LHCN-M2 (cell line): ENCODE measurements at places on chromosomes 7 and 10. TPM values are rescaled to one million over a fixed set of nuclear protein-coding genes. Genes with fewer than 3 reads are reported as not detected.

Gene FZD8
- total RNA-seq = 4.1 and 4.2 TPM in 2 replicates

Gene ZNF212
- 6.6 and 7.9 TPM in 2 replicates for total RNA-seq

Gene IL6
- 1.7 TPM in 1 of 2 replicates, not detected in the other for total RNA-seq

Gene FAM25C
- total RNA-seq = not detected in 2 replicates

Gene MMP21
- not detected in 2 replicates for total RNA-seq

Gene LRRTM3
- total RNA-seq = 0.06 TPM in 1 of 2 replicates, not detected in the other

- DNase-seq = no peak
Observed at GRCh38 chr7:122200888-122201287, 56.8 kb upstream of the AASS start.

DNA sequence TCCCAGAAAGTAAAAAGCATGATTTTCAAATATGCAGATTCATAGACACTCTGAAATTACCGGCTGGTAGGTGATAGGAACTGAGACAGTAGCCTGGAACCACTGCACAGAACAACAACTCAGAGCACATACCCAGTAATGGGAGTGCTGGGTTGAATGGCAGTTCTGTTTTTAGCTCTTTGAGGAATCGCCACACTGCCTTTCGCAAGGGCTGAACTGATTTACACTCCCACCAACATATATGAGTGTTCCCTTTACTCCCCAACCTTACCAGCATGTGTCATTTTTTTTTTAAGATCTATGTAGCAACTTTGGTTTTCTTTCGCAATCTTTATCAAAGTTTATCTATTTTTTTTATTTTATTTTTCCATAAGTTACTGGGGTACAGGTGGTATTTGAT is 358.8 kb downstream of the CALN1 start:
- DNase-seq = no peak

GRCh38 chr10:60534761-60535389 is 145.2 kb upstream of the ANK3 start:
- no peak for DNase-seq

GRCh38 chr7:36372156-36372555 is 17.5 kb upstream of the ANLN start:
- no peak for DNase-seq

- DNase-seq = no peak
Observed at GRCh38 chr10:110613341-110613995, 30.7 kb upstream of the RBM20 start.

DNA sequence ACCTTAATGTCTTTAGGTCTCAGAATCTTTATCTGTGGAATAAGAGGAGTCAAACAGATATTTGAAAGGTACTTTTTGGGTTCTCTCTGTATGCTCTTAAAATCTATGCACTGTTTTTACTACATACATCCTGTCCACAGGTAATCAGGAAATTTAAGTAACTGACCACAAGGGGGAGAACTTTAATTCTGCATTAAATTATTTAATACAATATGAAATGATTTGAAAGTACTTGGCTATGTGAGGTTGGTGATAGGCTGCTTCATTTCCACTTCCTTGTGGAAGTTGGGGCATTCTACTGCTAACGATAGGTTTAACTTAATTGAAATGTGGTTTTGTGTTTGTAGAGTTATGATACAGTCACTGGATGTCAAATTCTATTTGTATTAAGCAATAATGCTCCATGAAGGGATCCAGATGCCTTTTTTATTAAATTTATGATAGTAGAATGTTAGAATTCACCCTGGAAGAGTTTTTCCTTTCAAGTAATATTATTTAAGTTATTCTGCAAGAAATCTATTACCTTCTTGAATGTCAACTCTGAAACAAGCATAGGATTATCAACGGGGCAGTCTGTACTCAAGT is 6.0 kb downstream of the TEX47 start:
- DNase-seq = peak; percentile 13

- DNase-seq = no peak
Observed at GRCh38 chr10:125985557-125986240, 89.3 kb downstream of the FANK1 start.

DNA sequence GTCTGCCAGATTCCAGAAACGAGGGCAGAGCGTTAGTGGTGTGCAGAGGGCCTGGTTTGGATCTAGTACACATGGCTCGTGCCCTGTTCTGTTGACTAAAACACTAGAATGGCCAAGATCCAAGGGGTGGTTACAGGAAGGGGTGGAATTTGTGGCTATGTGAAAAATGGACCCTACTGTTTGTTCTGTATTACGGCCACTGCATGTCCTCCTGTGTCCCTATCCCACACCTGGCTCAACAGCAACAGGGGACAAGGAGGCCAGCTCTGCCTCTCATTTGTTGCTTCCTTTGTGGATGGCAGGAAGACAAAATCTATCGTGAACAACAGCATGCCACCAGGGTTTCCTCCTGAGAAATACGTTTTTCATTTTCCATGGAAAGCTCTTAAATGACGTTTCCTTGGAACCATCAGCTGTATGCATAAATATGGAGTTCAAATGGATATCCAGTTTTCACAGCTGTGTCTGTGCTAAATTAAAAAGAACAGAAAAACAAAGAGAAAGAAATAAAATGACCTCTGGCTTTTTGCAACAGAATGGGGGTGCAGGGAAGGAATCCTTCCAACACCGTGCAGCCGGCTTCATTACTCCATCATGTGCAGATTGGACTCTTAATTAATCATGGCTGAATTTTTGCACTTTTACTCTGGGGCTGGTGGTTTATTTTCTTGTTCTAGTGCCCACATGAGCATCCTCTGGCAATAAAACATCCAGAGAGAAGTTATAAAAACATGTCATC is 318.9 kb downstream of the CXCL12 start:
- DNase-seq = no peak

DNA sequence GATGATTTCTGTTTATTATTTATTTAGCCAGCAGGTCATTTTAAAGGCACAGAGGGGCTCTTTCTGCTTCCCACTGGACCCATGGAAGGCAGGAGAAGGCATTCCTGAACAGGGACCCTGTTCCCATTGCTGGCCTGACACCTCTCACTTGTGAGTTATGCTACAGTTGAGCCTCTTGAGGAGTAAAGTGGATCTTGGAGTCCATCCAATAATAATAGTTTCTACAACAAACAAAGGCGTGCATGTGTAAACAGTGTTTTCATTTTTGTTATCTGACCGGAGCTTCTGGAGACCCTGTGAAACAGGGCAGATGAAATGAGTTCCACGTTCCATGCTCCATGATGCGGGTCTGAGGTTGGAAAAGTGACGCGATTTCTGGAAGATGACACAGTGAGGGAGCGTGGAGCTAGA is 127.3 kb upstream of the HABP2 start:
- no peak for DNase-seq

DNA sequence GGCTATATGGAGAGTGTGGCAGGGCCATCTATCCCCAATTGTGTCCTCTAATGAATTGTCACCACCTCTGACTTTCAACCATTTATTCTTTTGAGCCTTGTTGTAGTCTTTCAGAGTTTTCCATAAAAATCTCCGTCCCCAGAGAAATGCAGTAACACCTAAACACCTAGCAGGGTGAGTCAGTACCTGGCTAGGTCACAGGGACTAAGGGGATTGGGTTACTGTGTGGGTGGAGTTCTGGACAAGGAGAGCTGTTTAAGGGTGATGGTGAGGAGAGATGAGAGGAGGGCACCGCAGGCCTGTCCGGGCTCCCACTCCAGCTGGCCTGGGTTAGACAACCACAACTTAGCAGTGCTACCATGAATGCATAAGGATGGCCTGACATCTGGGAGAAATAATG is 186.2 kb upstream of the LYZL1 start:
- no peak for DNase-seq

DNA sequence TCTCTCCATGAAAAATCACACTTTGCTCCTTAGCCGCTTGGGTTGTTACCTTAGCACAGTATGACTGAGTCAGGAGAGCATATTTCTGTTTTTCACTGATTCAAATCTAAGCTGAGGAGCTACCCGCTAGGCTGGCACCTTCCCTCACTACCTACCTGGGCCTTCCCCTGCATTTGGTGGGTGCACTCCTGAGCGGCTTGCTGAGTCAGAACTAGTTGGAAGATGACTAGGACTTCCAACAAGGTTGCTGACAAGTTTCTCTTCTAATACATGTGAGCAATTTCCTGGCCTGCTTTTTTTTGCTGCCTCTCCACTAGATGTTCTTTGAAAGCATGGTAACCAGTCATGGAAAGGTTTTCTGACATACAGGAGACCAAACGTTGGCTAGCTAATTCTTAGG is 43.8 kb upstream of the SEC61G start:
- no peak for DNase-seq

DNA sequence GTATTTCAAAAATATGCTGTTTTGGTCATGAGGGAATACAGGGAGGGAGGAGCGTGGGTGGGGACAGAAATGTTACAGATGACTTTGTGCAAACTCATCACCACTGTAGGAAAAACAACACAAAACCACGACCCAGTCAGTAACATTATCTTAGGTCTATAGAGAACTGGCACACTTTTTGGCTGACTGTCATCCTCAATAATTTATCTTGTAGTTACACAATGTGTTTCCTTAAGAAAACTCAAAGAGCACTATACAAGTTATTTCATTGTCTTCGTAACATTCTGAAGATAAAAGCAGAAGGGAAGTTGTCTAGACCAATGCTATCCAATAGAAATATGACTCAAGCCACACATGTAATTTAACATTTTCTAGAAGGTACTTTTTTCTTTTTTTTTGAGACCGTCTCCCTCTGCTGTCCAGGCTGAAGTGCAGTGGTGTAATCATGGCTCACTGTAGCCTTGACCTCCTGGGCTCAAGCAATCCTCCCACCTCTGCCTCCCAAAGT is 16.9 kb upstream of the CDK14 start:
- peak; percentile 74 for DNase-seq

GRCh38 chr7:47553309-47553708 is 28.6 kb downstream of the TNS3 start:
- no peak for DNase-seq

DNA sequence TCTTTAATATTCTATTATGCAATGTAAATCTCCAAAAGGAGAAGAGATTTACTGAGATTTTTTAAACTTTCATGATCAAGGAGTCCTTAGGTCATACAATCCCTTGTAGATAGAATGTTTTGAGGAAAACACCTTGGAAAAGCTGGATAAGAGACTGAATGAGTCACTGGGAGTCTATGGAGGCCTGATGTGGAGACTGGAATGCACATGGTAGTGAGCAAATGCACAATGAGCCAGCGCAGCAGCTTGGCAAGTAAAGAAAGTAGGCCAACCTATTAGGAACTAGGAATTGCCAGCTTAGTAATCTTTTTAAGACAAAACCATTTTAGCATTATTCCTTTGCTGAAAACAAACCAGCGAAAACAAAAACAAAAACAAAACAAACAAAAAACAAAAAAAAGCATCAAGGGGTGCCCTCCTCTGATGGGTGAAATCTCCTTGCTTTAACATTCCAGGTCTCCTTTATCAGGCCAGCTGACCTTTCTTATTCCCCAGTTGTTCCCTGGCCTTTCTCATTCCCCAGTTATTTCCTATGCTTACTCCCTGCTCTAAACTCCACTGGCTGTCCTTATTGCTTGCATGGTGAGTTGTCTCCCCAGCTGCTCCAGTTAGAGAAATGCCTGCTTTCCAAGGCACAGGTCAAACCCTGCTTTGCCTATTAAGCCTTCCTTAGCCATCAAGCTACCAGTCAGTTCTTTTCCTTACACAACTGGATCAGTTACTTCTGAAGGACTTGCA is 135.8 kb downstream of the PLCE1 start:
- DNase-seq = peak; percentile 61
